Smooth muscle cell of the coronary artery (primary cell): ENCODE measurements at places on chromosomes 1 and 21. TPM values are rescaled to one million over a fixed set of nuclear protein-coding genes. Genes with fewer than 3 reads are reported as not detected.

LRRC38 gene
- 0.12 and 0.38 TPM in 2 replicates for total RNA-seq

OSBPL9 gene
- 102 and 199 TPM in 2 replicates for total RNA-seq

NPL gene
- total RNA-seq = 0.98 and 3.5 TPM in 2 replicates

SPOCD1 gene
- total RNA-seq = 7.0 and 14.7 TPM in 2 replicates

CLEC20A gene
- 0.08 TPM in 1 of 2 replicates, not detected in the other for total RNA-seq

TNFRSF18 gene
- total RNA-seq = not detected in 2 replicates

TMEM39B gene
- 6.1 and 7.2 TPM in 2 replicates for total RNA-seq

MYOG gene
- not detected in 2 replicates for total RNA-seq

SLC45A1 gene
- total RNA-seq = 0.30 and 2.1 TPM in 2 replicates

ACTL8 gene
- total RNA-seq = 0.47 TPM in 1 of 2 replicates, not detected in the other

WNT4 gene
- total RNA-seq = under 0.01 and 0.23 TPM in 2 replicates

FMN2 gene
- 10.6 and 29.3 TPM in 2 replicates for total RNA-seq

LORICRIN gene
- total RNA-seq = not detected in 2 replicates

HSPA6 gene
- 0.75 and 0.94 TPM in 2 replicates for total RNA-seq

ARHGAP30 gene
- total RNA-seq = under 0.01 TPM in 1 of 2 replicates, not detected in the other

CA6 gene
- not detected in 2 replicates for total RNA-seq

TP73 gene
- total RNA-seq = not detected in 2 replicates

KPRP gene
- total RNA-seq = not detected in 2 replicates

CAPN9 gene
- total RNA-seq = under 0.01 TPM in 1 of 2 replicates, not detected in the other

EPRS1 gene
- 78.2 and 192 TPM in 2 replicates for total RNA-seq

OR2L13 gene
- total RNA-seq = not detected in 2 replicates

OSCP1 gene
- total RNA-seq = 9.0 and 10.5 TPM in 2 replicates

LRRC53 gene
- total RNA-seq = not detected in 2 replicates

TMEM82 gene
- total RNA-seq = not detected in 2 replicates

FNDC5 gene
- 2.0 and 8.7 TPM in 2 replicates for total RNA-seq

AADACL3 gene
- not detected in 2 replicates for total RNA-seq

FCRLA gene
- 0.45 and 0.47 TPM in 2 replicates for total RNA-seq

KRTAP12-3 gene
- total RNA-seq = not detected in 2 replicates

PTPN22 gene
- total RNA-seq = 0.08 and 1.9 TPM in 2 replicates

MOV10 gene
- total RNA-seq = 29.5 and 36.6 TPM in 2 replicates

WNT9A gene
- total RNA-seq = 0.23 and 0.70 TPM in 2 replicates

USP48 gene
- 24.7 and 41.0 TPM in 2 replicates for total RNA-seq

CLDN17 gene
- total RNA-seq = not detected in 2 replicates

TMEM61 gene
- total RNA-seq = not detected in 2 replicates

CD53 gene
- not detected in 2 replicates for total RNA-seq

F13B gene
- not detected in 2 replicates for total RNA-seq

SLC44A5 gene
- total RNA-seq = under 0.01 and 0.83 TPM in 2 replicates

C1orf116 gene
- total RNA-seq = not detected in 2 replicates

RPE65 gene
- total RNA-seq = not detected in 2 replicates

DENND2C gene
- total RNA-seq = 0.98 and 1.5 TPM in 2 replicates

RGS5 gene
- total RNA-seq = 1.9 and 183 TPM in 2 replicates

SIKE1 gene
- 70.6 and 78.4 TPM in 2 replicates for total RNA-seq

DNAJC28 gene
- total RNA-seq = 0.12 and 1.4 TPM in 2 replicates

MMP23B gene
- total RNA-seq = 2.1 and 4.7 TPM in 2 replicates

JAM2 gene
- 0.15 and 0.35 TPM in 2 replicates for total RNA-seq

B3GALT2 gene
- 2.3 TPM in 1 of 2 replicates, not detected in the other for total RNA-seq

HSD3B2 gene
- not detected in 2 replicates for total RNA-seq

MTARC1 gene
- 0.75 and 1.2 TPM in 2 replicates for total RNA-seq
